ENCODE measurements at places on chromosomes 2 and 18.

- peak; percentile 63 for DNase-seq
Measured at GRCh38 chr2:97745474-97746174, 32.2 kb downstream of the ZAP70 start.

GRCh38 chr2:18719978-18720775, 130.8 kb upstream of the NT5C1B start:
- DNase-seq, result peak; percentile 3

DNA sequence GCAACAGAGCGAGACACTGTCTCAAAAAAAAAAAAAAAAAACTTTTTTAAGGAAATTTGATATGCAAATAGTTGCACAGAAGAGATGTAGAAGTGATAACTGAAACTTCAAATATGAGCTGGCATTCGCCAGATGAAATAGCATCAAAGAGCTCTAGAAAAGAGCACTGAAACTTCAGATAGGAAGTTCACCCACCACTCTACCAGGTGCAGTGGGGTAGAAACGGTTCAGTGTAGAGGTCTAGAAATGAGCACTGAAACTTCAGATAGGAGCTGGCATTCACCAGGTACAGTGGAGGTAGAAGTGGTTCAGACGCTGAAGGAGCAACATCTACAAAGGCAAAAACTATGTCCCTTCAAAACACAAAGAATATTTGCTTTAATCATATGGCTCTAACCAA, 9.0 kb upstream of the ONECUT2 start:
- DNase-seq, result no peak

- DNase-seq, result no peak
Measured at GRCh38 chr2:126886211-126886915, 12.3 kb upstream of the TEX51 start.

DNA sequence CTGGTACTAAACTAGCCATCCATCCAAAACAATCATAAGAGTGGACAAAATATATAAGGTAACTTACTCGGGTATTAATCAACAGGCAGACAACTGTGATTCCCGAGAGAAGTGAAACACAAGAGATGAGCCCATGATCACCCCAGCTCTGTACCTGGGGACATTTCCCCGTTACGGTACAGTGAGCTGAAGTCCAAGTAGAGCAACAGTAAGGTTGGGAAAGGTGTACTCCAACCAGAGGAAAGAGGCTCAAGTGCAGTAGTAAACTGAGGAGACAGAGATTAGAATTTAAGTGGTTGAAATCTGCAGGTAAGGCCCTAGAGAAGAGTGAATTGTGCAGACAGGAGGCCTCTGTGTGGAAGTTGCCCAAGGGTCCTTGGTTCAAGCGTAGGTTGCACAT, 30.5 kb upstream of the CHAC2 start:
- DNase-seq, result no peak

DNA sequence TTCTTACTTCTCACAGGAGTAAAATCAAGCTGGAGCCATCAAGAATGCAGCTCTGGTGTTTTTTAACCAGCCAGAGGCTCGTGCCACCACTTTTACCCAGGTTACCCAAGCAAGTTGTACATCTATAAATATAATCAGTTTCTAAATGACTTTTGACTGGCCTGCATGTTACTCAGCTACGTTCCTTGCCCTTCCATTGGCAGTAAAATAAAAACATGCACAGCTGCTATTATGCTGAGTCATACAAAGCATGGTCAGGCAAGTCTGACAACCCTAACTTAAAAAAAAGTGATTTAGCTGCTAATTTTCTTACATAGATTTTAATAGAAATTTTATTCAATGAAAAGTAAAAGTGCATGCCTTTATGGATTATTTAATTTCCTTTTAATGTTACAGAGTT, 111.7 kb upstream of the CSRNP3 start:
- DNase-seq, result no peak

DNA sequence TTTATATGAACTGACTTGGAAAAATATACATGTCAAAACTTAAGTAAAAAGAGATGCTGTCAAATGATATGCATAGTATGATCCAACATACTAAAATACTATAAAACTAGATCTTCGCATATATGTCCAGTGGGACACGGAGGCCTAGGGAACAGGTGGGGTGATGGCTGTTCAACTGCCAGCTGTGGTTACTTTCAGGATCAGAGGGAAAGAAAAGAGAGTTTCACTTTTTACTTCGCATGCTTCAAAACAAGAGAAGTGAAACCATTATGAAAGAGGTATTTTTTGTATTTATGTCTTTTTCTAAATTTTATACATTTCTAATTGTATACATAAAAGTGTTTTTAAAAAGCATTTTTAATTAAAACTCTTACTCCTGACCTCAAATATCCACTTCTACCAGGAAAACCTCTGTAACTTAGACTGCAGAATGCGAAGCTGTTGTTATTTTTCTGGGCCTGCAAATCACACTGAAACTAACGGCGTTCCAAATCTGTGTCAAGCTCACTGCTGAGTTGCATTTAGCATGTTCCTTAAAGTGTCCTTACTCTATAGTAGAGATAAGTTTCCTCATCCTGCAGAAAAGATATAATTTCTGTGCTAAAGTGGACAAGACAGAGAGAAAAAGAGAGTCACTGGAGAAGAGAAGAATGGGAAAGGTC, 97.8 kb upstream of the SLC35G4 start:
- DNase-seq, result no peak

DNA sequence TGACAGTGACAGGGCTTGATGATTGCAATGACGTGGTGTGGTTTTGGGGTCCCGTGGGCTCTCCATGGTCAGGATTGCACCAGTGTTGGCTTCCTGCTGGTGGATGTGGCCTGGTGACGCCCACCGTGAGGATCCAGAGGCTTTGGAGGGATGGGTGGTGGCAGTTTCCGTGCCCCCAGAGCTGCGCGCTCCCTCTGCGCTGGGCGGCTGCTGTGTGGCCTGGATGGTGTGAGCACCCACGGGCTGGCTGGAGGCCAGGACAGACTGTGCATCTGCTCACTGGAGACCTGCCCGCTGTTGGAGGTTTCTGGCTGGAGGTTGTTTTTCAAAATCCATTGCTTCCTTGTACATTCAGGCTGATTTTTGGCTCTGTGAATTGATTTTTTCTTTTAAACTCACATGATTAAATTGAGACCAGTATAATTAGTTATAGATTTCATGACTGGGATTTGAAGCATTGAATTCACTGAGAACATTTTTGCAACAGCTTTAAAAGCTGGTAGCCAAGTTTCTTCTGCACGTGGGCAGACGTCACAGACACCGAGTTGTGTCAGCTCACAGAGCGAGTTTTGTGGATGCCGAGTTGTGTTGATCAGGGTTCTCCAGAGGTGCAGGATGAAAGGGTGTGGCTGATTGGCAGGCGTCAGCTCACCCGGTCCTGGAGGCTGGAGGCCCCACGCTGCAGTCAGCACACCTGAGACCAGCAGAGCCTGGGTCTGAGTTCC, 72.7 kb downstream of the KCNG2 start:
- DNase-seq, result no peak

- no peak for DNase-seq
Measured at GRCh38 chr2:144015036-144015435, 504.9 kb downstream of the ZEB2 start.

- no peak for DNase-seq
Measured at GRCh38 chr2:187574969-187575750, 20.9 kb upstream of the TFPI start.

DNA sequence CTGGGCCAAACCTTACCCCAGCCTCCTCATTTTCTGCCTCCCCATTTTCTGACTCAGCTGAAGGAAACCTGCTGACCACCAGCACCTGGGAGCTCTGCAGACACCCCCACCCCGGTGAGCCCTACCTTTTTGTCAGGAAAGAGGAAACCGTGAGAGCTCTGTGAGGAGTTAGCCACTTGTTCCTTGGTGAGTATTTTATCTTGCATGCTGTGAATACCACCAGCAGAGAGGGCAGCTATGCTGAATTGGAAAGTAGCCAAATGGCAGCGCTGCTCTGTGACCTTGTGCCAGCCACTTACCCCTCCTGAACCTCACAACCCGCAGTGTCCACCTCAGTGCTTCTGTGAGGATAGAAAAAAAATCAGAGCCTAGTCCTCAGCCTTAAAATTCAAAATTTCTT, 2.5 kb downstream of the MPPE1 start:
- no peak for DNase-seq

DNA sequence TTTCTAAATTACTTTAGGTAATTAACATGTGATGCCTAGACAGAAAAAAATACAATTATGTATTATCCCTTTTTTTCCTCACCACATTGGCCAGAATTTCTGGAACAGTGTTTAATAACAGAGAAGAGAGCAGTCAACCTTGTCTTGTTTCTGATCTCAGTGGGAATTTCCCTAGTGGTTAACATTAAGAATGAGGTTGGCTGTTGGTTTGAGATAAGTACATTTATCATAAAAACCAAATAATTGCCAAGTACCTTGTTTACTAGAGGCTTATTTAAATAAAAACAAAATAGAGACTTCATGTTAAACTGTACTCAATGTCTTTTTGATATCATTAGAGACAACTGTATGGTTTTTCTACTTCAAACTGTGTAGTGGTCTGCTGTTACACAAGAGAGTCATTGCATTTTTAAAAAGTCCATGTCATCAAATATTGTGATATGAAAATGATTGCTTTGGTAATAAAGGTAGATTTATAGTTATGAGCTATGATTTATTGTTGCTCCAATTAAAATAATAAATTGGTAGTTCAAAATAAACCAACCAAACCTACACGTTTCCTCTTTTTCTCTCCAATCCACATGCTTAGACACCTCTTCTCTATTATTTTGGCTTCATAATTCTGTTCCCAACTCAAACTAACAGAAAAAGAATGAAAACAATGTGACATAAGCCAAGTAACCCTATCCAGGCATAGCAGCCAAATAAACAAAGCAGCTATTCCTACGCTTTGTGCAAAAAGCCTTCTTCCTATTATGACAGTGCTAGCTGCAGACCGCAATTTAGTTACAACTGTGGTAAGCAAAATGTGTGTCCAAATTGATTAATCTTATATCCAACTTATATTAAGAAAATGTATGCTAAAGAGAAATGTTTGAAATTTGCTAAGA, 20.9 kb upstream of the TANK start:
- DNase-seq, result no peak

DNA sequence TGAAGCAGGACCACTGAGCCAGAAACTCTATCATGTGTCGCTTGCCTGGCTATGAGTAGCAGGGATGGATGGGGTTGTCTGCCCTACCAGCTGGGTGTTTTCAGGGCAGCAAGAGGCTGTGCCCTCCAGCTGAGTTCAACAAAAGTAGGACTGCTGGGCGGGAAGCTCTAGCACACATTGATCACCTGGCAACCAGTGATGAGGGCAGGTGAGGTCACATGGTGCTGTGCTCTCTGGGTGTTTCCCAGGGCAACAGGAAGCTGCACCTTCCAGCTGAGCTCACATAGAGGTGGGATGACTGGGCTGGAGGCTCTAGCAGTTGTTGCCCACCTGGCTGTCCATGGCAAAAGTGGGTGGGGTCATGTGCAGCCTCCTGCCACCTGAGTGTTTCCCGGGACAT, 487.3 kb upstream of the VWC2L start:
- DNase-seq, result no peak

DNA sequence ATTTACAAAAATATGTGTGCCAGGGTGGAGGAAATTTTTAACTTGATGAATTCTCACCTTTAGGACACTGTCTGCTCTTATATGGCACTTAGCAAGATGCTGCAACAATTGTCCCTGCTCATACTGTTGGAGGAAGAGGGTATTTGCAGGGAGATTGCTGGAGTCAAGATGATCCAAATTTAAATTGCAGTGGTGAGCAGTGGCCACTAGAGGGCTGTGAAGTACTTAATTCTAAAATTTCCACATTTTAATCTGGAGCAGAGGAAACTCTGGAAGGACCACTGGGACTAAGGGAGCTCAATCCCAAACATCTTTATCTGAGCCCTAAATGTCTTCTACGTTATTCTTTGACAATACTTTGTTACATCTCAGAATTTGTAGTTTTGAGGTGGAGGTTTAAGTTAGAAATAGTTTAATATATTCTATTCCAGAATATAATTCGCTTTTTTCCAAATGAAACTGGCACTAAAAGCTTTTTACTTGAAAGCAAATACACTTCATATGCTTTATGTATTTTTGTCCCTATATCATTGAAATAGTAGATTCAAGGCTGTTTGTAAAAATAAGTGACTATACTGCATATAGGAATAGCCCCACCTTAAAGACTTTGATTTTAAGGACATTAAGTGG, 33.0 kb upstream of the PTH2R start:
- peak; percentile 45 for DNase-seq

- no peak for DNase-seq
Measured at GRCh38 chr18:12963069-12963468, 15.3 kb downstream of the SEH1L start.

GRCh38 chr2:45412754-45413379, 198.2 kb downstream of the SRBD1 start:
- no peak for DNase-seq

- DNase-seq, result no peak
Measured at GRCh38 chr2:144650907-144651306, 131.0 kb upstream of the ZEB2 start.

GRCh38 chr18:76757335-76757734, 65.0 kb upstream of the ZNF236 start:
- no peak for DNase-seq

GRCh38 chr18:27599202-27599829, 414.2 kb upstream of the CHST9 start:
- peak; percentile 11 for DNase-seq

- DNase-seq, result no peak
Measured at GRCh38 chr18:34718610-34719009, 8.5 kb downstream of the DTNA start.

GRCh38 chr2:108586631-108587030, 52.4 kb downstream of the LIMS1 start:
- DNase-seq, result no peak

GRCh38 chr2:109384308-109385271, 229.2 kb downstream of the SEPTIN10 start:
- no peak for DNase-seq

GRCh38 chr2:109513230-109513629, 100.5 kb downstream of the SEPTIN10 start:
- no peak for DNase-seq

DNA sequence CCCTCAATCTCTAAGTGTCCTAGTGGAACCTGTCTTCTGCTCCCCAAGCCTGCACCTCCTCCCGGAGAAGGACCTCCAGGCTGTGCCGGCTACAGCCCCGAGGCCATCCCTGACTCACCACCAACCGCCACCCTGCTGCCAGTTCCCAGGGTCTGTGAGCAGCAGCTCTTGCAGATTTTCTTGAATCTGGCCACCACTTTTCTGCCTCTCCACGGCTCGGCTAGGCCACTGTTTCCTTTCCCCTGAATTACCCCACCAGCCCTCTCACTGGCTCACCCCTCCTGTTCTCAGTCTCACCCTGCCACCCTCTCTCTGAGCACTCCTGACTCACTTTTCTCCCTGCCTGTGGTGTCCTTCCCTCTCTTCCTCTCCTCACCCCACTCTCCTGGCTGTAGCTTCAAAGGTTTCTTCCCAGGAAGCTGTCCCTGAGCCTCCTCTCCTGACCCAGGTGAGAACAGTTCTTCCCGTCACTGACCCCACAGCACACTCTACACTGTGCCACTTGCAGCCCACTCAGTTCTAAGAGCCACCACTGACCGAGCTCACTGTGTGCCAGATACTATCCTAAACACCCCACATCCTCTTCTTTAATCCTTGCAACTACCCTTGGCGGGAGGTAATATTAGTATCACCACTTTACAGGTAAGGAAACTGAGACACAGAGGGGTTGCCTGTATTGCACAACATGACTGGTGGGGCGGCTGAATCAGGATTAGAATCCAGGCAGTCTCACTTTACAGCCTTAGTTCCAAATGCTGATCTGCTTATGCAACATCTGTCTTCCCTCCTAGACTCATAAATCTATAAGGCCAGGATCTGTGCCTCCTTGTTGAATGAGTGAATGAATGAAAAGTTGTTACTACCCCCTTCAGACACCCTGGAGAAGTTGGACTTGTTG, 111.6 kb downstream of the SMAD7 start:
- no peak for DNase-seq
